ENCODE measurements at places on chromosomes 1 and 21. TPM values are rescaled to one million over a fixed set of nuclear protein-coding genes. Genes with fewer than 3 reads are reported as not detected.

ANGPTL3 gene
- not detected for total RNA-seq

PTPN14 gene
- total RNA-seq, result 23.0 TPM

CENPL gene
- total RNA-seq, result 3.3 TPM

COL24A1 gene
- 1.6 TPM for total RNA-seq

ARTN gene
- total RNA-seq, result 0.49 TPM

TRIM17 gene
- total RNA-seq, result 0.38 TPM

DCST2 gene
- total RNA-seq, result 0.35 TPM

SCYL3 gene
- total RNA-seq, result 5.6 TPM

KLHDC8A gene
- total RNA-seq, result not detected

TTC34 gene
- total RNA-seq, result 0.70 TPM

EFHD2 gene
- total RNA-seq, result 14.7 TPM

F5 gene
- 16.6 TPM for total RNA-seq

IL24 gene
- not detected for total RNA-seq

SPATA1 gene
- total RNA-seq, result 0.92 TPM

CLIC6 gene
- total RNA-seq, result 6.8 TPM

CCNL2 gene
- total RNA-seq, result 49.4 TPM

PKN2 gene
- total RNA-seq, result 29.7 TPM

GNAT2 gene
- not detected for total RNA-seq

PROK1 gene
- not detected for total RNA-seq

RGS1 gene
- 0.32 TPM for total RNA-seq

RLF gene
- total RNA-seq, result 12.7 TPM

SYCP1 gene
- total RNA-seq, result not detected

NBPF10 gene
- 0.62 TPM for total RNA-seq

CR1L gene
- not detected for total RNA-seq

LRRC40 gene
- 10.5 TPM for total RNA-seq

ASCL5 gene
- total RNA-seq, result not detected

ACTA1 gene
- total RNA-seq, result 1,694 TPM

PPIE gene
- total RNA-seq, result 27.9 TPM

CBR1 gene
- 28.5 TPM for total RNA-seq

EVA1B gene
- total RNA-seq, result 10.9 TPM

LIN28A gene
- total RNA-seq, result not detected

BEND5 gene
- total RNA-seq, result 4.6 TPM

PTGER3 gene
- total RNA-seq, result 4.9 TPM

TSPAN2 gene
- 10.3 TPM for total RNA-seq

LCE1F gene
- not detected for total RNA-seq

NBPF4 gene
- total RNA-seq, result not detected

All from Right ventricle myocardium inferior (tissue), 1 donor.